SK-N-SH treated with all-trans-retinoic acid at 6 μM for 48 hours (cell line): ENCODE measurements at places on chromosomes 7 and 10.

DNA sequence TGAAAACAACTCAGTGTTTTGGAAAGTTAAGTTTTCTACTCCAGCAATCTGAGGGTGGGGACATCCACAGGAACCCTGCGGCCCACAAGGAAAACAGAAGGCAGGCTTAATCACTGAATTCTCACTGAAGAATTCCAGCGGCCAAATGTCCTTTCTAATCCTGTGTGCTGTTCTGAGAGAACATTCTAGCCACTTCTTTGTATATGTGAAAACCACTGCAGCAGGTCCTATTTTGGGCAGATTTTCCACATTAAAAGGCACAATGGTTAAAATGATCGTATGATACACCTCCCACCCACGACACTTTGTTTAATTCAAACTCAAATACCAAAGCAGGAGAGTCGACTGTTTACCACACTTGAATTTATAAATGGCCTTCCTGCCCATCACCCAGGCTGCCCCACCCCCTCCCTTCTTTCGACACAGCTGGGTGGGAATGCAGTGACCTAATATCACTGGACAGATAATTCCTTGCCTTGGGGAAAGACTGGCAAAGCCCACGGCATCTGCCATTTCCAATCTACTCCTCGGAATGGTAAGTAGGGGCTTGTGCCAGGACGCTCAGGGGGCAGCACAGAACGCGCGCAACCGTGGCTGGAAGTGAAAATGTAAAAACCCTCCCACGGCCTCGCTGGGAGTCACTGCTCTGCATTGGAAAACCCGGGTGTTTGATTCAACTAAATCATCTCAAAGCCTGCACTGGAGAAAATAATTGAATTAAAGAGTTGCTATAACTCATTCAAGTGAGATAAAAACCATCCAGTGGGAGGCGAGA is 67.0 kb downstream of the CTBP2 start:
- no peak for ATAC-seq

GRCh38 chr7:110940756-110941155 is 150.2 kb upstream of the LRRN3 start:
- no peak for ATAC-seq

GRCh38 chr7:87934699-87935383 is 790 bp downstream of the ADAM22 start:
- ATAC-seq, result peak; percentile 56

DNA sequence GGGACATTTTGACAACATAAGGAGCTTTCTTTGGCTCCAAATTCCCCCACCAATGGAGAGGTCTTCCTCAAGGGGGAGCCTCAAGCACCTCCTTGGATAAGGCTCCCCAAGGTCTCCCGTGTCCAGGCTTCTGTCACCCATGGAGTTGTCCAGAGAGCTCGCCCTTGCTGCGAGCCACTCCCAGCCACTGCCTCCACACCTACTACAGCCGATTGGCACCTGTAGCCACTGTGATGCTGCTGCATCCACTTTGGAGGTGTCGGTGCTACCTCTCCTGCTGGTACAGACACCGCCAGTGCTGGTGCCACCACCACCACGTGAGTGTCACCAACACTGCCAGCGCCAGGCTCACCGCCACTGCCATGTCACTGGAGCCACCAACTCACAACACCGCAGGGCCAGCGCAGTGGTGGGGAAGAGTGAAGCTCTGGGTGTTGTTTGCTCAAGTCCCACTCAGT is 22.1 kb upstream of the ENO4 start:
- peak; percentile 40; the same call in 1 of the 3 replicates for ATAC-seq

DNA sequence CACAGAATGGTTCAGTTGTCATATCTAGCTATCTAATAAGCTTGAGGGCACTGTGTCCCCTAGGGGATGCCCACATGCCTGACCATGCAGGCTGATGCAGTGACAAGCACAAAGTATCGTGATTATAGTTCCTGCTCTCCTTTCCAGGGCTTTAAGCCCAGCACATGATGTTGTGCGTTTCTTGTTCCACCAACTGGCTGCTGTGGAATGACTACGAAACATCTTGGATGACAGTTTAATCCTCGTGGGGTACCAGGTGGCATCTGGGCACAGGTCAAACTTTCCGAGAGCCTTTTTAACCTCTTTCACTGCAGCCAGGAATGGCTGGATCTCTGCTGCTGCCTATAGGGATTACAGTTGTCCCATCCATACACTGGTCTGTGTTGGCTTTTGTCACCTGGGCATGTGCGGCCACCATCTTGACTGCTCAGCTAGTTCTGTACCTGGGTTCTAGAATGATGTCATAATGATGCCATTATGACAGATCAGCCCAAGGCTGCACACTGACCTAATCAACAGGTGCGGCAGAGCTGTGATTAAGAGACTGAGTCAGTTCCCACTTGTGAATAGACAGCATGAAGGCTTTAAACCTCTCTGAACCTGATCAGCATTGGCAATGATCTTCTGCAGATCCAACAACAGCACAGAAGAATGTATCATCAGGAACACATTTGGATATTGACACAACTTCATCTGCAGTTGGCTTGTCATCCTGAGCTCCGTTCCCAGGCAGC is 144.1 kb downstream of the DLG5 start:
- no peak for ATAC-seq

DNA sequence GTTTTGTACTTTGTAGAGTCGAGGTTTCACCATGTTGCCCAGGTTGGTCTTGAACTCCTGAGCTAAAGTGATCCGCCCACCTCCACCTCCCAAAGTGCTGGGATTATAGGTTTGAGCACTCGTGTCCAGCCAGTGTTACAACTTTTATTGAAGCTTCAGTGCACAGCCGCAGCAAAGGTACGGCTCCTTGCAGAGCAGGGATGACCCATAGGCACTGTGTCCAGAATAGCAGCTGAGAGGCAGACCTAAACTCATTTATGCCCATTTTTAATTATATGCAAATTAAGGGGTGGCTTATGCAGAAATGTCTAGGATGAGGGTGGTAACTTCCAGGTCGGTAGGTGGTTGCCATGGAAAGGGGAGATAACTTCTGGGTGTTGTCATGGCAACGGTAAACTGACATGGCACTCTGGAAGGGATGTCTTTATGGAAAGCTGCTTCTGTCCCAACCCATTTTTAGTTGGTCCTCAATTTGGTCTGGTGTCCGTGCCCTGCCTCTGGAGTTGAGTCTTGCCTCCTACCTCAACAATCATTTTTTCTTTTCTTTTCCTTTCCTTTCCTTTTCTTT is 22.7 kb downstream of the NYAP1 start:
- ATAC-seq, result peak; percentile 21; the same call in 1 of the 3 replicates

DNA sequence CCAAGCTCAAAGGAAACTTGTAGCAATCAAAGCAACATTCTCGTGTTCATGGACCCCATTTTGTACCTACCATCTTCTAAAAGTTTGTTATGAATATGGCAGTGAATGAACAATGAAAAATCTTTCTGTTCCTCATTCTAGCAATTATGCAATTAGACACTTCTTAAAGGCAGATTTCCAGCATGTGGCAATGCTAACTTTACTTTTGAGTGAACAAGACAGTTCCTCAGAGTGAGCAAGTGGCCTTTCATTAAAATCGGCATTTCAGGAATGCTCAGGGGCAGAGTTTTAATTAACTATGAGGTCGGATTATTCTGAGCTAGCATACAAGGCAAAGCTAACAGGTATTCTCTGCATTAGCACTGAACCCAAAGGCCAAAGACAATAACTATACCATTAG is 48.4 kb upstream of the NFE2L3 start:
- no peak for ATAC-seq

- ATAC-seq, result no peak
Measured at GRCh38 chr10:87503401-87503800, 1.3 kb upstream of the MINPP1 start.

DNA sequence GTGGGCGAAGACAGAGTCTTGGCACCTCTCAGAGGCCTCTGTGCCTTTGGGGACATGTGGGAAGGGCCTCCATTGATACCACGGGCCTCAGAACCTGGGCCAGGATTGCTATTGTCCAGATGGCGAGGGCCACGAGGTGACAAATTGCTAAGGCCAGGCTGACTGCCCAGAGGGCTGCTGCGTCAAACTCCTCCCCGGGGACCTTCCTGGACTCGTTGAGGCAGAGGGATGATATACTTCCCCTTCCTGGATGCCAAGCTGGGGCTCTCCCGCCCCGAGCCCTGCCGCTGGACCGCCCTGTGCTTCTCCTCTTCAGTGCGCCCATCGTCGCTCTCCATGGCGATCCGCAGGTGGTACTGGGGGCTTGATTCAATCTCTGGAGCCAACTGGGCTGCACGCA is 58.9 kb downstream of the LRRC72 start:
- ATAC-seq, result no peak

DNA sequence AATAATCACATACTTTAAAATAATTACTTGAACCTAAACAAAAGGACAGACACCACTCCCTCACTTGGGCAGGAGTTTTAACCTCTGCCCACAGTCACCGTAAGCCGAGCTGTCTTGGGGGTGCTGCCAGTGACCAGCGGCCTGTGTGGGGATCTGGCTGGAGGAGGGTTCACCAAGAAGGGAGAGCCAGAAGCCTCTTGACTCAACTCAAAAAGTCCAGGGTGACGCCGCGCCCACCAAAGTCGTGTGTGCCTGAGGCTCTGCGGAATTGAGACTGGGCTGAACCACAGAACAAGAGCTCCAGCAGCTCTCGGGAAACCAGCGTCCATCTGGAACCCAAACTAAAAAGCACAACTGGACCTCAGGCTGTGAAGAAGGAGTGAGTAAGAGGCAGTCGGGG is 35.8 kb downstream of the ZFAND2A start:
- ATAC-seq, result no peak

DNA sequence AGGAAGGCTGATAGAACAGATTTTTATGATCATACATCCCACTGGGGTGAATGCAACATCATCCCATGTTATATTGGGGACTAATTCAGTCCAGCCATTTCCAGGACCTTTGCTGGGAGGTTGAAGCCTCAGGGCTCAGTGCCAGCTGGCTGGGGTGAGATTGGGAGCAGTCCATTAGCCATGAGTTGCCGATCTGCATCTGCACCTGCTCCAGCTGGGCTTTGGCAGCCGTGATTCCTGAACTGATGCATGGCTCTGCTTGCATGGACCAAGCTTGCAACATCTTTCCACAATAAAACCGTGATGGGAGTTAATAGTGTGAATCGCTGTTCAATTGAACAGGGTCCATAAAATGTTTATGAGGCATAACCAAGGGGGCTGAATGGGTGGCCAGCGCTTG is 346.9 kb downstream of the TYW1 start:
- no peak; the same call in 2 of the 3 replicates for ATAC-seq

GRCh38 chr7:15921576-15921975 is 235.1 kb upstream of the MEOX2 start:
- ATAC-seq, result no peak

DNA sequence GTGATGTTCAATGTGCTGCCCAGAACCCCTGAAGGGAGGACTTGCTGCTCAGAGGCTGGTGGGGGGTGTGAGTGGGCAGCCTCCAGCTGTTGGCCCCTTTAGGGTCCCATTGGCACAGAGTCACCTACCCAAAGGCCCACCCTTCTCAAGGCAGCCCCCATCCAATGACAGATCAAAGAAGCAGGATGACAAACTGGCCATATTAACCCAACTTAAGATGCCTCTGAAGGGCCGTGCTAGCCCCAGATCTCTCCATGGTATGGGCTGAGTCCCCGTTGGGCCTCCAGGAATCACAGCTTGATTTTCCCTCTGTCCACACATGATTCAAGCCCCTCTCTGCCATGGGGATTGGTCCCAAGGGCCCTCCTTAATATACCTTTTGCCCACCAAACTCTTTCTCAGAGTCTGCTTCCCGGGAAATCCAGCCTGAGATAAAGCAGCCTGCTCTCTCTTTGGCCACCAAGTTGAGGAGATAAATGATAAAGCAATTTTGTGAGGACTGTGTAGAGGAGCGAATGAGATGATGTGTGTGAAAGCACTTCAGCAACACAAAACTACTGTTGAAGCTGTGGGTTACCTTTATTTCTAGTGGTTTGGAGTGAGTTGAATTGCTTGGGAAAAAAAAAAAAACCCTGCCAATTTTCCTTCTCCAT is 38.2 kb upstream of the C10orf71 start:
- ATAC-seq, result no peak

GRCh38 chr10:8424555-8425211 is 370.2 kb downstream of the GATA3 start:
- ATAC-seq, result no peak

DNA sequence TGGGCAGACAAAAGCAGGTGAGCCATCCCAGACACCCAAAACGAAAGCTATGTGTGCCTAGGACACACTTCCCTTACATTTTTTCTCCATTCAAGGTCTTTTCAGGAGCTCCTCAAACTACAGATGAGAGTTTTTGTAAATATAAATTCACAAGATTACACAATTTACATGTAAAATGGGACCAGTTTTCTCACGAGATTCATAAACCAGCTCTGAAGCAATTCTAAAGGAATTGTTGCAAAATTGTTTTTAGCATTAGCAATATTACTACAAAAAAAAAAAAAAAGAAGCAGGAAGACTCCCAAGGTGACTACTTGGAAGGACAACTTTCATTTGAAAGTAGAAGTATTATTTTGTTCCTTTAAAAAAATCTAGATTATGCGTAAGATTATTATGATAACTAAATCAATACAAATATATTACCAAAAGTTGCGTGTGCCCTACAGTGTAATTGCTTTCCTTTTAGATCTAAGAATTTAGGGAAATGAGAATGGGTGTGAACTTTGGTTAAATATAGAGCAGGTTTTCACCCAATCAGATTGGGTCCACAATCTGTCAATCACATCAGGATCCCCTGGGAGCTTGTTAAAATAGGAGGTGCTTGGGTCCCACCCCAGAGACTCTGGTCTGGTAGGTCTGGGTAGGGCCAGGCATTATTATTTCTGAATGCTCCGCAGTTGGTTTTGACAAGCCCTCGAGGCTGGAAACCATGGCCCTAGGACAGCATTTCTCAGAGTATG is 72.2 kb downstream of the TBXAS1 start:
- no peak for ATAC-seq

DNA sequence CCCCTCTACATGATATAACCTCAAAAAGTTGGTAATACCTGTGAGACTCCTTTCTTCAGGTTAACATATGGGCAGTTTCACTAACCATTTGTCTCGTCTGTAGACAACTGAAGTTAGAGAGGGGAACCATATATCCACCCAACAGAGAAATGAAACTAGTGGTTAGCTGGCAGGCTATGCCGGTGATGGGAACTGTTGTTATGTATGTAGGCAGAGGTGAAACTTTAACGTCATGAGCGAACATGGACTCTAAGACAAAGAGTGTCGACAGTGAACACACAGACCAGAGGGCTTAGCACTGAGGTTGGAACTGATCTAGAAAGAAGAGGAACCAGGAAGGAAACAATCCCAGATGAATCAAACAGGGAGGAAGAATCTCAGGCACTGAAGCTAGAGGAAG is 112.4 kb downstream of the ELMO1 start:
- ATAC-seq, result no peak

GRCh38 chr7:30281791-30282190 is 2.6 kb upstream of the ZNRF2 start:
- ATAC-seq, result no peak

DNA sequence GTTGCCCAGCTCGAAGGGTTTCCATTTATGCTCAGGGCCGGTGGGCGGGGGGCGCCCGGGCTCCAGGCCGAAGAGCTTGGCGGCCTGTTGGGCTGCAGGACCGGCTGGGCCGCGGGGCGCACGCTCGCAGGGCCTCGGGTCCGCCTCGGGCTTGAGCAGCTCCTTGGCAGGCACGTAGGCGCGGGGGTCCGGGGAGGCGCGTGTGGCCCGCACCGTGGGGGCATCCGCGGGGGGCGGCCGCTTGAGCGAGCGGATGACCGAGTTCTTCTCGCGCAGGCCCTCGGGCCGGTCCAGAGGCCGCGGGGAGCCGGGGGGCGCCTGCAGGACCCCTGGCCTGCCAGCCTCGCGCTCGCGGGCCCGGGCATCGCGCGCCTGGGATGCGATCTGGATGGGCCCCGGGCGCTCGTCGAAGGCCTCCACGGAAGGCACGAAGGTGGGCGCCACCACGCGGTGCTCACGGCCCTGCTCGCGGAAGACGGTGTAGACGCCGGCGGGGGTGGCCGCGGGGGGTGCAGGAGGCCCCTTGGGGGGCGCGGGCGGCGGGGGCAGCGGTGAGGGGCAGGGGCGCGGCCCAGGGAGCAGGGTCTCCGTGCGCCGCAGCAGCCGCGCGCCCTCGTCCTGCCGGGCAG is 35.2 kb downstream of the TNRC18 start:
- ATAC-seq, result no peak
